ENCODE measurements at places on chromosomes 6 and 20.

DNA sequence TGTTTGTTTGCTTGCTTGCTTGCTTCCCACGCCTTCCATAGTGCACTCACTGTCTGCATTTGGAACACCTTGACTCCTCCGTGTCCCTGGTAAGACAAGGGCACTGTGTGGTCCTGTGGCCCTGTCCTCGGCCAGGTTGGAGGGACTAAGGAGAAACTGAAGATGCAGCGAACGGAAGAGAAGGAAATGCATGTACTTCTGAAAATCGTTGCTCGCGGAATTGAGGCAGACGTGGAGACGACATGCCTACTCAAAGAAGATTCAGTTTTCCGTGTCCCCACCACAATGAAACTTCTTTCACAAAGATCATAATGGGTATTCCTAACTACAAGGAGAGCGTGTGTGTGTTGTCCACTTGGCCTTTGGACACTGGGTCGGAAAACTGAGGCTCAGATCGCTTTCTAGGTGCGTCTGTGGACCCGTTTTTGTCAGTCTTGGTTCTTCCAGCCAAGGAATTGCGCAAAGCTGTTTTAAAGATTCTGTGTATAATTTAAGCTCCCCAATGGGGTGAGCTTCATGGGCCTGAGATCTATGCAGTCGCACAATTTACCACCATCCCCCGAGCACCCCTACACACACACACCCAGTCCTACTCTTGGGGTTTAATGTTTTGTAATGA is 120.4 kb upstream of the ZNF184 start:
- DNase-seq = peak; percentile 5

- DNase-seq = no peak
These were observed 47.6 kb downstream of the KIZ start for GRCh38 chr20:21173485-21173884.

- DNase-seq = no peak
These were observed 47.9 kb downstream of the COL11A2 start for GRCh38 chr6:33144373-33144772.

GRCh38 chr20:49340161-49340966 is 62.5 kb upstream of the ZNFX1 start:
- no peak for DNase-seq

GRCh38 chr6:133396233-133396983 is 155.3 kb downstream of the EYA4 start:
- DNase-seq = peak; percentile 25

DNA sequence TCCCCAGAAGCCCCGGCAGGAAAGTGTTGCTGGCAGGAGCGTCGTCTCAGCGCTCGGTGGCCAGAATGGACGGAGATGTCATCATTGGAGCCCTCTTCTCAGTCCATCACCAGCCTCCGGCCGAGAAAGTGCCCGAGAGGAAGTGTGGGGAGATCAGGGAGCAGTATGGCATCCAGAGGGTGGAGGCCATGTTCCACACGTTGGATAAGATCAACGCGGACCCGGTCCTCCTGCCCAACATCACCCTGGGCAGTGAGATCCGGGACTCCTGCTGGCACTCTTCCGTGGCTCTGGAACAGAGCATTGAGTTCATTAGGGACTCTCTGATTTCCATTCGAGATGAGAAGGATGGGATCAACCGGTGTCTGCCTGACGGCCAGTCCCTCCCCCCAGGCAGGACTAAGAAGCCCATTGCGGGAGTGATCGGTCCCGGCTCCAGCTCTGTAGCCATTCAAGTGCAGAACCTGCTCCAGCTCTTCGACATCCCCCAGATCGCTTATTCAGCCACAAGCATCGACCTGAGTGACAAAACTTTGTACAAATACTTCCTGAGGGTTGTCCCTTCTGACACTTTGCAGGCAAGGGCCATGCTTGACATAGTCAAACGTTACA is 817 bp downstream of the GRM1 start:
- no peak for DNase-seq

DNA sequence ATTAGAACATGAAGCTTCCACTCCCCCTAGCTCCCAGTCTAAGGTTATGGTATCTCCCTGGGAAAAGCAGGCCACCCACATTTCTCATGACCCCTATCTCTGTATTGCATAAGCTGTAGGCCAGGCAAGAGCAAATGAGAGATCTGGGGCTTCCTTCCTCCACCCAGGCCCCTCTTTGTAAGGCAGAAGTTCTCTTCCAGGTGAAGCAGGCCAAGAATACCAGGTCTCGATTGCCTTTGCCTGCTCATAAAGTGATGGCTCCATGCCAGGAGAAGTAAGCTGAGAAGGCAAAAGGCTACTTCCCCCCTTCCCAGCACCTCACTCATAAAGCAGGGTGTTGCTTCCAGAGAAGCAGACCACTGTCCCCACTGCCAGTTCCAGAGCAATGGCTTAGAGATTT is 144.1 kb upstream of the KCNK16 start:
- DNase-seq = no peak

- peak; percentile 72 for DNase-seq
These were observed 1.3 kb downstream of the LTB start for GRCh38 chr6:31580807-31581433.

GRCh38 chr6:105880030-105880492 is 206.1 kb upstream of the PRDM1 start:
- DNase-seq = no peak

GRCh38 chr6:169933251-169933821 is 181.9 kb downstream of the ERMARD start:
- DNase-seq = no peak

DNA sequence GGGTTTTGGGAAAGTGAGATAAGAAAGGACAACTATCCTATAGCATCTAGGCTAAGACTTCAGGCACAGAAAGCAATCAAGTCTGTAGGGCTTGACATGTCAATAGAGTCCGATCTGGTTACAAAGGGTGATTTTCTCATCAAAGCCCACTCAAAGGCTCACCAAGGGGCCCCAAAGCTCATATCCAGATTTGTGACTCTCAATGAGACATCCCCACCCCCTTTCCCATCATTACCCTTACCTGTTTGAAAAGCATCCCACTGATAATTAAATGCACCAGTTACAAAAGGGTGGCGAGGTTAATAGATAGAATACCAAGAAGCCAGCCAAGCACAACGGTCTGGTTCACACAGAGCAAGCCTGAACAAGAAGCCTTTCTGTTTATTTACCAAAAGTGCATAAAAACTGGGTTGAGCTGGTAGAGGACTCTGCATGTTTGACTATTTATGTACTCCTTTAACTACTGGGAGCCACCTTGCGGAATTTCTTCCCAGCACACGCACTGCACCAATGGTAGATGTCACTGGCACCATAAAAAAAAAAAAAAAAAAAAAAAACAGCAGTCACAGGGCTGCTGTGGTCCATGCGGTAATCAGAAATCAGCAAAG is 6.1 kb downstream of the JAG1 start:
- DNase-seq = no peak

DNA sequence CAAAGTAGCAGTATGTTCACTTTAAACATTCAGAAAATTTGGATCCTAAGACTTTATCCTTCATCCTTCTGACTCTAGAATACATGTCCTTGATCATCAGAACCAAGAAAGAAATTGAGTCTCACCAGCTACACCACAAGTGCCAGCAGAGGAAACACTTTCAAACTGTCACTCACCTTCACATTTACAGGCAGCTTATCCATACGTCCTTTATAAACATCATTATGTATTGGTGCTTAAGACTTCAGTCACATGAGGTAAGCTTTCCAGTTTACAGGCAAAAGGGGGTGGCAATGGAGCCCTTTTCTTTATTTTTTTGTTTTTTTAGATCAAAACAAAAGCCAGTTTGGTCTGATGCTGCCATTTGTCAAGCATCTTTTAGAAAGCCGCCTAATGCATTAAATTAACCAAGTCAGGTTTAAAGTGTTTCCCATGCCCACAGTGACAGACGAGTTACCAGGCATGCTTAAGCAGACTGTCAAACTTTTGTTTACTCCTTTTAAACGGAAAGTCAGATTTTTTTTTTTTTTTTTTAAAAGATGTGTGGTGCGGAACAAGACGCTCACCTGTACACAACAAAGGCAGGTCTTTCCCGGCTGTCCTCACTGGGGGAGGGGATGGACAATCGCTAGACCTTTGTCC is 952 bp upstream of the BRPF3 start:
- no peak for DNase-seq

- peak; percentile 45 for DNase-seq
These were observed 26.8 kb downstream of the MANBAL start for GRCh38 chr20:37316116-37316774.

DNA sequence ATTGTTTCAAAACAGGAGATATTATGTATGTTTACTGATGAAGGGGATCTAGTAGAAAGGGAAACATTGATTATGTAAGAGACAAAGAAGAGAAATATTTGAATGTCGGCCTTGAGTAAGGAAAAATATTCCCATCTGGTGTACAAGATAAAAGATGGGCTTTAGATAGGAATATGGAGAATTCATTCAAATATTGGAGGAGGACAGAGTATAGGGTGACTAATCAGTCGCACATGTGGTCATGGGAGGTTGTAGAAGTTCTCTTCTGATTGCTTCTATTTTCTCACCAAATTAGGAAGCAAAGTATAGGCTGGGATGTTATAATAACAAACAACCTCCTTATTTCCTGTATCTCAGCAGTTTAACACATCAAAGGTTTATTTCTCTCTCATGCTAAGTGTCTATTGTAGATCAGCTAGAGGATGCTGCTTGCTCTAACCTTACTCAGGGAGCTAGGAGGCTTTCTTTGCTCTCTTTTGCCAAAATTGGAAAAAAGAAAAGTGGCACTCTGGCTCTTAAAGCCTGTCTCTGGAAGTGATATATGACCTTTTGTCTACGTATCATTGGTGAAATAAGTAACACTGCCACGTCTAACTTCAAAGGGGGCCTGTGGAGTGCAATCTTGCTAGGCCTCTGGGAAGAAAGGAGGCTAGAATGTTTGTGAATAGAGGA is 1.2 kb upstream of the HDDC2 start:
- DNase-seq = no peak

GRCh38 chr6:164106345-164106769 is 691.8 kb downstream of the QKI start:
- no peak for DNase-seq

DNA sequence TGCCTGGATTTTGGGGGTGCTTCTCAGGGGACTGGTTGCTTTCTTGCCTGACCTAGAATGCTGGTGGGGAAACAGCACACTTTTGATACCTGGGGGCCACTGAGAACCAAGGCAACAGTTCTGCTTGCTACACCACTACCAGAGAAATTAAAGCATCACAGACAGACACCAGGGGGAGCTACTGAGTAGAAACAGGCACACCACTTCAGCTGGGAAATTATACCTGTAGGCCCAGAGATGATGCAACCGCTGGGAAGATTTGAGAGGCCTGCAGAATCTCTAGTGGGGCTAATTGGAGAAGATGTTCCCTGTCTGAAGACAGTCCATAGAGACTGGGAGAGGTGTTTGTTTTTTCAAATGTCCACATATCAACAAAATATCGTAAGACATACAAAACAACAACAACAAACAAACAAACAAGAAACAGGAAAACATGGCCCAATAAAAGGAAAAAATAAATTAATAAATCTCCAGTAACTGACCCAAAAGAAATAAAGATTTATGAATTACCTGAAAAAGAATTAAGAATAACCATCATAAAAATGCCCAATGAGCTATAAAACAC is 129.4 kb upstream of the RIN2 start:
- peak; percentile 76 for DNase-seq

DNA sequence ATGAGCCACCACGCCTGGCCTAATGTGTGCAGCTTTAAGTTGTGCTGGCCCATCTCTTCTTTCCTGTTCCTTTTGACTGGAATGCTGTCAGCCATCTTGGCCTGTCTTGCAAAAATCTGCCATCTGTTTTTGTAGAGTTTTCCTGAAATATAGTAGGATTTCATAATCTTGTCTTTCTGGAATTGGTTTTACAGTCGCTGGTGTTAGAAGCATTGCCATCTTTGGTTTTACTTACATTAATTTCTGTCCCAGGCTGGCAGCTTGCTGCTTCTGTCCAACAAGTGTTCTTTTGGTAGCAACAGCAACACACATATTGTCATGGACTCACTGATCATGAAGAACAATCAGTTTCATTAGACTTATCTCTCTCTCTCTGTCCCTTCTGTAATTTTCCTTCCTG is 29.1 kb upstream of the TULP1 start:
- DNase-seq = no peak

- no peak for DNase-seq
These were observed 37.8 kb downstream of the PTPRK start for GRCh38 chr6:128482642-128483041.

- peak; percentile 2 for DNase-seq
These were observed 526.0 kb downstream of the EPM2A start for GRCh38 chr6:145209272-145209671.

GRCh38 chr6:9121549-9121948 is 686.2 kb upstream of the SLC35B3 start:
- no peak for DNase-seq

DNA sequence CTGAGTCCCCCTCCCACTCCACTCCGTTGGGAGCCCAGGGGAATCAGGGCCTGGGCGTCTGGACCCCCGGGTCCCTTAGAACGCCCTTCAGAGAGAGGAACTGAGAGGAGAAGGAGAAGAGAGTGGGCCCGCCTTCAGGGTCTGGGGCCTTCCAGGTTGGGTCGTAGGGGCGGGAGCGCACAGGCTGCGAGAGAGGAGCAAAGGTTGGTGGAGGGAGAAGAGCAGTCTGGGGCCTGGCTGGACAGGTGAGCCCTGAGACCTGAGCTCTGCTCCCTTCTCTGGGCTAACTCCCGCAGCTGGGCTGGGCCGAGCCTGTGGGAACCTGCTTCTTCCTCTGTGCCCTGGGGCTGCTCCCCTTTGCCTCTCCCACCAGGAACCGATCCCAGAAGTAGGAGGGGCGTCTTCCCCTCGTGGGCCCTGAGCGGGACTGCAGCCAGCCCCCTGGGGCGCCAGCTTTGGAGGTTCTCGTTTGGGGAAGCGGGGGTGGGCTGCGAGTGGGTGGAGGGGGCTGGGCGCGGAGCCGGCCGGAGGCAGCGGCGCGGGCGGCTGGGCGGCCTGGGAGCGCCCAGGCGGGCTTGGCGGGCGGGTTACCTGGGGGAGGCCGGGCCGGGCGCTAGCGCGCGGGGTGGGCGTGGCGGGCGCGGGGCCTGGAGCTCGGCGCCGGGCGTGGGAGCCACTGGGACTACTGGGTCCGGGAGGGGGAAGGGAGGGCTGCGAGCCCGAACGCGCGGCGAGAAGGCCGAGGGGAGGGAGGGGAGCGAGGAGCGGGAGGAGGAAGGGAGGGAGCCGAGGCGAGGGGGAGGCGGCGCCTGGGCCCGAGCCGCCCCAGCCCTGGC is at the start of gene DDR1:
Gene DDR1 (plus strand): TSS at position 835 of the 836 bp plus-strand sequence. CDS start 4,211 bp downstream, outside the sequence.
- DNase-seq = peak; percentile 12

DNA sequence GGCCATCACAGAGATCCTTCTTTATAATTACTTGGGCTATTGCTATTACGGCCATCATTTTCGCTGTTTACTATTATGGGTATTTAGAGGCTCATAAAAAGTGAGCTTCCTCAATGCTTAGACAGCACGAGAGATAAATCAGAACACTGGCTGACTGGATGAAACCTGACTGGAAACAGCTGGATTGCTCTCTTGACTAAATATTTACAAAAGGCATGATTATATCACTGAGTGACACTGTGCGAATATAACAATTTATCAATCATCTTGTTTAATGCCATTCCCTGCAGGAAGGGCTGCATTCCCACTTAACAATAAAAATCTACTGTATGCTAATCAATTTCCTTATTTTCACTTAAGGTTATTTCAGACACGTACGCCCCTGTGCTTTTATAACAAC is 260.1 kb upstream of the ARID1B start:
- no peak for DNase-seq

GRCh38 chr6:72559067-72559466 is 62.8 kb upstream of the KCNQ5 start:
- no peak for DNase-seq

GRCh38 chr6:30000156-30000791 is 57.9 kb downstream of the HLA-A start:
- no peak for DNase-seq

GRCh38 chr6:168043848-168044415 is 35.1 kb downstream of the FRMD1 start:
- DNase-seq = no peak

- no peak for DNase-seq
These were observed 221.9 kb upstream of the QKI start for GRCh38 chr6:163192591-163192990.

Measured in brain microvascular endothelial cell (primary cell).